ENCODE measurements at places on chromosomes 5 and 9. TPM values are rescaled to one million over a fixed set of nuclear protein-coding genes. Genes with fewer than 3 reads are reported as not detected.

TMC1 gene
- not detected for total RNA-seq

ANKRD55 gene
- not detected for total RNA-seq

NMUR2 gene
- total RNA-seq, result not detected

IRX1 gene
- 1.5 TPM for total RNA-seq

RAB3C gene
- 0.07 TPM for total RNA-seq

CARD9 gene
- total RNA-seq, result 0.35 TPM

FCN2 gene
- total RNA-seq, result not detected

KCNN2 gene
- total RNA-seq, result 6.7 TPM

CD72 gene
- total RNA-seq, result not detected

DRD1 gene
- not detected for total RNA-seq

PCDHA1 gene
- not detected for total RNA-seq

CCL19 gene
- 2.9 TPM for total RNA-seq

SGCD gene
- total RNA-seq, result 101 TPM

CNTNAP3 gene
- 2.8 TPM for total RNA-seq

CTXN3 gene
- not detected for total RNA-seq

DNA sequence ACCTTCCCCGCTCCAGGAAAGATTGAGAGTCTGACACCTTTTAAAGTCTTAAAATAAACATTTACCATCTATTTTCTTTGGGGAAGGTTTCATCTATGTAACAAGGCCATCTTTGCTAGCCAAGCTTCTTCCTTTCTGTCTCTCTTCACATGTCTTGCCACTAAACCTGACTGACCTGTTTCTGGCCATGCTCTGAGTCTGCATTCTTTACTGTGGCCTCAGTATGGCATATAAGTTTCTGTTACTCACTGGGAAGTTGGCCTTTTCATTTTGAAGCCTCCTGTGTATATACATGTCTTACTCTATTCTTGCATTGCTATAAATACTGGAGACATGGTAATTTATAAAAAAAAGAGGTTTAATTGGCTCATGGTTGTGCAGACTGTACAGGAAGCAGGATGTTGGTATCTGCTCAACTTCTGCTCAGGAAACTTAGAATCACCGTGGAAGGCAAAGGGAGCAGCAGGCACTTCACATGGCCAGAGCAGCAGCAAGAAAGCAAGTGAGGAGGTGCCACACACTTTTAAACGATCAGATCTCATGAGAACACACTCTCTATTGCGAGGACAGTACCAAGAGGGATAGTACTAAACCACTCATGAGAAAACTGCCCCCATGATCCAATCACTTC, 48.1 kb downstream of the KCNV2 start:
- peaks cover 9% of the 10 kb centered on the region for H3K36me3 ChIP-seq
- DNase-seq, result no peak
- H3K27ac ChIP-seq, result no peak overlapping the region
- no peak overlapping the region for H3K4me3 ChIP-seq

- no peak overlapping the region for H3K4me3 ChIP-seq
- no peak overlapping the region for H3K27ac ChIP-seq
- H3K36me3 ChIP-seq, result peaks cover 62% of the 10 kb centered on the region
Observed at GRCh38 chr5:34826347-34826746, 12.6 kb upstream of the TTC23L start.

DNA sequence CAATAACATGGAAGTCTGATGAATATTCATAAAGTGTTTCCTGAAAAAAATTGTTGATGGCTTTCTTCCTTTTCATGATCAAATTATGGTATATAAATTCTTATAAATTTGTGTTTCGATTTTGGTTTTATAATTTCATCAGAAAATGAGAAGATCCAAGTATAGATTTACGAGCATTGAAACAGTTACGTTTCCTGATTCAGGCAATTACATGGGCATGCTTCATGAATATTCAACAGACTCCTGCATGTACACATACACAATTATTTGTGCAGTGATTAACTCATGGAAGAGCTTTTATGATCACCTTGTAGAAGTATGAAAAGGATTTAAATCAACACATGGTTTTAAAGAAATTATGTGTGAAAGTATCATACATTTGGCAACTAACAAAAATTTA, 136.7 kb downstream of the MPDZ start:
- H3K4me1 ChIP-seq, result peaks cover 14% of the 10 kb centered on the region
- H3K4me3 ChIP-seq, result no peak overlapping the region

- no peak for DNase-seq
- H3K27me3 ChIP-seq, result no peaks in the 10 kb centered on the region
- H3K4me1 ChIP-seq, result no peaks in the 10 kb centered on the region
- no peak overlapping the region for H3K27ac ChIP-seq
Observed at GRCh38 chr9:19208653-19209052, 21.8 kb upstream of the DENND4C start.

GRCh38 chr9:92752812-92753404, 11.7 kb downstream of the BICD2 start:
- peak overlapping the region; percentile 46 for H3K27ac ChIP-seq
- H3K27me3 ChIP-seq, result no peaks in the 10 kb centered on the region

- no peak overlapping the region for H3K4me3 ChIP-seq
- H3K4me1 ChIP-seq, result no peaks in the 10 kb centered on the region
- peaks cover 4% of the 10 kb centered on the region for H3K36me3 ChIP-seq
- no peaks in the 10 kb centered on the region for H3K27me3 ChIP-seq
Observed at GRCh38 chr5:168746893-168747640, 167.9 kb upstream of the PANK3 start.

DNA sequence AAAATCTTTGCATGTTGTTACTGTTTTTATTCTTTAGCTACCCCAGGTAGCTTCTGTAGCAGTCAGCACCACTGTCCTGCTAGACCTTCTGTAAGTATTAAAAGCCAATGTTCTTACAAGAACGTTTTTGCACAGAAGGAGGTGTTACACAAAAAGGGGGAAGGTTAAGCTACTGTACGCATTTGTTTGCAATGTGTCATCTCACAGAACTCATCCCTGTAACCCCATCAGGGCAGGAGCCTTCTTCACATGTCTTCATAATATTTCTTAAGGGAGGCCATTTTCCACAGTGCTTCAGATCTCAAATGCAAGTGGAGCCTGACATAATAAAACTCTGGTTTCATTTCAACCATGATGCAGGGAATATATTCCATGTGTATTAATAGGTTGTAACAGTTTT, 67.9 kb downstream of the OSMR start:
- H3K27me3 ChIP-seq, result no peaks in the 10 kb centered on the region
- peaks cover 18% of the 10 kb centered on the region for H3K36me3 ChIP-seq
- no peaks in the 10 kb centered on the region for H3K4me1 ChIP-seq

- DNase-seq, result no peak
- no peak overlapping the region for H3K4me3 ChIP-seq
- no peaks in the 10 kb centered on the region for H3K36me3 ChIP-seq
- H3K27me3 ChIP-seq, result no peaks in the 10 kb centered on the region
- H3K4me1 ChIP-seq, result no peaks in the 10 kb centered on the region
Observed at GRCh38 chr5:136892000-136892399, 526.7 kb upstream of the TRPC7 start.

DNA sequence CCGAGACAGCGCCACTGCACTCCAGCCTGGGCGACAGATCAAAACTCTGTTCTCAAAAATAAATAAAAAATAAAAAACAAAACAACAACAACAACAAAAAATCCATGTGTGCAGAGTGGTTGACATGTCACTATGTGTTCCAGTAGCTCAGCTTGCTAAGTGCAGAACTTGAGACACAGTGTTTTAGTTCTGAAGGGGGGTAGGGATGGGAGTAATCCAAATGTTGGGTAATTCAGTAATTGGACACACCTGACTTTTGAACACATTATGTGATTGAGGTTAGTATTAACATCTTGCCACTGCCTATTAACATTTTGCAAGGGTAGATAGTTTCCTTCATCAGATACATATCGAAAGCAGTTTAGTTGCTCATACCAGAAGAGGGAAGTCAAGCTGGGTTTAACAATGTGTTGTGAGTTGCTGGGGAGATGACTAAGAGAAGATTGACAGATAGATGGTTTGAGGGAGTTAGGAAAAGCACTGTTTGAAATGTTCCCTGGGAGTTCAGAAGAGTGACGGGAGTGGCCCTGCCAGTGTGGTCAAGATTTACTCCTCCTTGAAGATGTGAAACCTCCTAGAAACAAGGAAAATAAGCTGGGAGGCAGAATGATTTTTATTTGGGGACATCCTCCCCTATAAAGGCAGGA, 928 bp downstream of the HACD4 start:
- H3K27me3 ChIP-seq, result peaks cover 11% of the 10 kb centered on the region
- H3K4me3 ChIP-seq, result peak overlapping the region; percentile 70
- H3K27ac ChIP-seq, result peak overlapping the region; percentile 36
- no peaks in the 10 kb centered on the region for H3K4me1 ChIP-seq
- H3K36me3 ChIP-seq, result no peaks in the 10 kb centered on the region

GRCh38 chr9:25678846-25679360, 659 bp upstream of the TUSC1 start:
- DNase-seq, result no peak
- peak overlapping the region; percentile 93 for H3K27ac ChIP-seq
- H3K4me1 ChIP-seq, result peaks cover 24% of the 10 kb centered on the region
- peak overlapping the region; percentile 85 for H3K4me3 ChIP-seq
- H3K36me3 ChIP-seq, result no peaks in the 10 kb centered on the region
- no peaks in the 10 kb centered on the region for H3K27me3 ChIP-seq

- H3K4me1 ChIP-seq, result no peaks in the 10 kb centered on the region
- H3K27ac ChIP-seq, result no peak overlapping the region
- H3K4me3 ChIP-seq, result no peak overlapping the region
- H3K27me3 ChIP-seq, result no peaks in the 10 kb centered on the region
- DNase-seq, result no peak
- no peaks in the 10 kb centered on the region for H3K36me3 ChIP-seq
Observed at GRCh38 chr5:143976055-143976454, 164.1 kb downstream of the HMHB1 start.

DNA sequence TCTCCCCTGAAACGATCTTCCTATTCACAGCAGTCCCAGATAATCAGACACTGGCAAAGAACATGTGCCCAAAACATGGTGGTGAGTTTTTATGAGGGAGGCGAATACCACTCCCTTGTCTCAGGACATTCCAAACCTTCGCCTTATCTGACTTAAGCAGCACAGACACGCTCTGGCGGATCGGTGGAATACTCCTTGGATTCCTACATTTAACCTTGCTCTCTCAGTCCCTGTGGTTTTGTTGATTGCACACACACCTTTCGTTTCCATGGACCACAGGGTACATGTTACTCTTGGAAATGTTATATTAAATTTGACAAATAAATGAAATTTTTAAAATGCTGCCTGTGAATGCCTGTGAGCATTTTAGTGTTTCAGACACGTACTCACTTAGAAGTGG, 87.8 kb upstream of the CPEB4 start:
- no peak overlapping the region for H3K4me3 ChIP-seq
- no peak overlapping the region for H3K27ac ChIP-seq
- no peaks in the 10 kb centered on the region for H3K4me1 ChIP-seq
- no peaks in the 10 kb centered on the region for H3K27me3 ChIP-seq
- no peaks in the 10 kb centered on the region for H3K36me3 ChIP-seq

DNA sequence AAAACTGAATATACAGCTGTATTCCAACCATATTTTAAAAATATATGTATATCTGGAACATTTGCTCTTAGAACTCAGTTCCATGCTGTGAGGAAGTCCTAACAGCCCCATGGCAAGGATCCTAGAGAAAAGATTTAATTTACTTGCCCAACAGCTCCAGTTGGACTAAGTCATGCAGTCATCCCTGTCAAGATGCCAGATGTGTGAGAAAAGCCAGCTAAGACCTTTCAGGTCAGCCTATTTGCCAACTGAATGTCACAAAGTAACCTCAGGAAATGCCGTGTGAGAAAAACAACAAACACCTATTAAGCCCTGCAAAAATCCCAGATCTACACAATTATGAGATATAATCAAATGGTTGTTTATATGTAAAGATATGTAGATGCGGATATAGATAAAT, 416.3 kb downstream of the NR2F1-AS1 start:
- H3K27me3 ChIP-seq, result no peaks in the 10 kb centered on the region
- no peak overlapping the region for H3K4me3 ChIP-seq
- H3K4me1 ChIP-seq, result no peaks in the 10 kb centered on the region
- H3K36me3 ChIP-seq, result no peaks in the 10 kb centered on the region
- H3K27ac ChIP-seq, result no peak overlapping the region

- no peak overlapping the region for H3K27ac ChIP-seq
- H3K27me3 ChIP-seq, result no peaks in the 10 kb centered on the region
- H3K4me3 ChIP-seq, result no peak overlapping the region
- H3K36me3 ChIP-seq, result no peaks in the 10 kb centered on the region
- no peaks in the 10 kb centered on the region for H3K4me1 ChIP-seq
Observed at GRCh38 chr5:157253547-157253946, 12.4 kb upstream of the CYFIP2 start.

- H3K4me1 ChIP-seq, result peaks cover 7% of the 10 kb centered on the region
- no peak overlapping the region for H3K27ac ChIP-seq
- no peak overlapping the region for H3K4me3 ChIP-seq
- DNase-seq, result no peak
- no peaks in the 10 kb centered on the region for H3K36me3 ChIP-seq
Observed at GRCh38 chr5:118796081-118796480, 192.3 kb downstream of the DTWD2 start.

DNA sequence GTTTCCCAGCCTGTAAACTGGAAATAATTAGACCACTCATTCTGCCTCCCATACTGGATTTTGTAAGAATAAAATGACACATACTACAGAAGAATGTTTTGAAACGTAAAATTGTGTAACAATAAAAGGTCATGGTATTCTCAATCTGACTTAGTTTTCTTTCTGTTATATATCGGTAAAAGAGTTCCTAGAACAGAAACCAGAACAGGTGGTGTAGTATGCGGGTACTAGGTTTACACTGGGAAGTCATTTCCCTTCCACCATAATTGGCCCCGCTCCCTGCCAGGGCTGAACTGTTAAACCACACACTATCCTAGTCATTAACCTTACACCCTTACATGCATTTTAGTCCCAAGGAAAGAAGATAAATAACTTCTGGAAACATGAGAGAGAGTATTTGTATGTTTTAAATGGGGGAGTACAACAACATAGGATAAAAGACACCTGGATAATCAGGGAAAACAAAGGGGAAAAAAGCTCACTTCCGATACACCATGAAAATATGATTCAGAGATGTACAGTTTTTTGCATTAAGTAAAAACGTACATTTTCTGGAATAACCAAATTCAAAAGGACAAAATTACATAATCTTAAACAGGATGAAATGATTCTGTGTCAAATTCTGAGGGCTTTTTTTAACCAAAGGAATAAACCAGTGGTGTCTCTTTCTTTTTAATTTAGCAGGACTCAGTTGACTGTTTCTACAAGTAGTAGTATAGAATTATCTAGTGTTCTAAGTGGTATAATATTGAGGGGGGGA, 199.7 kb downstream of the GLIS3 start:
- no peaks in the 10 kb centered on the region for H3K27me3 ChIP-seq
- H3K27ac ChIP-seq, result no peak overlapping the region
- no peak for DNase-seq

DNA sequence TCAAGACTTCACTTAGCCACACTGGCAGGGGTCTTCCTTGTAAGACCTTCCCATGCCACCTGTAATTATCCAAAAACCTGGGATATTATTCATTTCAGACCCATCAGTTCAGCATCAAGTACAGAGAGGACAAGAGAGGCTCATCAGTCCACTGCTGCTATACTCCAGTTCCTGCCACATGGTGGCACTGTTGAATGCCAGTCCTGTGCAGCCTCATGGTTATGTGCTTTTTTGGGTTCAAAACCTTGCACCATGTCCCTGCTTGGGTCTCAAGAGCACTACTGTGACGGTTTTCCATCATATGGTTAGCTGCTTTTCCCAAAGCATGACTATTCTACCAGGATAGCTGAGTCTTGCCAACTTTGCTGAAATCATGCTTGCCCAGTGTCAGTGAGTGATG, 8.5 kb downstream of the PTGS1 start:
- H3K27ac ChIP-seq, result no peak overlapping the region
- H3K4me1 ChIP-seq, result peaks cover 22% of the 10 kb centered on the region
- no peak for DNase-seq
- H3K36me3 ChIP-seq, result no peaks in the 10 kb centered on the region
- H3K27me3 ChIP-seq, result no peaks in the 10 kb centered on the region

- no peaks in the 10 kb centered on the region for H3K36me3 ChIP-seq
- no peaks in the 10 kb centered on the region for H3K27me3 ChIP-seq
- no peak overlapping the region for H3K4me3 ChIP-seq
- H3K4me1 ChIP-seq, result no peaks in the 10 kb centered on the region
Observed at GRCh38 chr9:31519424-31519823, 865.0 kb upstream of the ACO1 start.
